AG09319 (cell line): ENCODE measurements at places on chromosomes 3 and 15.

DNA sequence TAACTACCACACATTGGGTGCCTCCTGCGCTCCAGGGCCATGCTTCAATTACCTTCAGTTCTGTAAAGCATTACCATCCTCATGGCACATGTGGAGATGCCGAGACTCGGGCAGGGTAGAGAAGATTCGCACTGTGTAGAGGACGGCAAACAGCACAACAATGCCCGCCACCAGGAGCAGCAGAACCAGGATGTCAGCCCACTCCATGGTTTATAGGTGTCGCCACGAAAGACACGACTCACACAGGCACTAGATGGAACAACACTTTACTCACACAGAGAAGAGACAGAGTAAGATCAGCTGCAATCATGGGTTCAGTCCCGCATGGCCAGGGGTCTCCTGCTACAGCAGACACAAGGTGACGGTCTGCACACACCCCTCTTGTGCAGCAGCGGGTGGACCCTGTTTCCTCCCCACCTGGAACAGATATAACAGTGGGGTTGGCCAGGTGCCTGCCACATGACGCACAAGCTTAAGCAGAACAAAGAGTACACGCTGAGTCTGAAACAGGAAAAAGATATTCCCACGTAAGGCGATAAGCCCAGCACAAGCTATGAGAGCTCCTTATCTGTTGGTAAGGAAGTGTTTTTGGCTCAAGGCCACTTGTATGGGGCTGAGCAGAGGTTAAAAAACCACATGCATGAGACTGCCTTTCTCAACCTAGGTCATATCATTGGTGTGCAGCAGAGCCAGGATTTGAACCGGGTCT is 2.5 kb upstream of the TBC1D21 start:
- no peak for DNase-seq

DNA sequence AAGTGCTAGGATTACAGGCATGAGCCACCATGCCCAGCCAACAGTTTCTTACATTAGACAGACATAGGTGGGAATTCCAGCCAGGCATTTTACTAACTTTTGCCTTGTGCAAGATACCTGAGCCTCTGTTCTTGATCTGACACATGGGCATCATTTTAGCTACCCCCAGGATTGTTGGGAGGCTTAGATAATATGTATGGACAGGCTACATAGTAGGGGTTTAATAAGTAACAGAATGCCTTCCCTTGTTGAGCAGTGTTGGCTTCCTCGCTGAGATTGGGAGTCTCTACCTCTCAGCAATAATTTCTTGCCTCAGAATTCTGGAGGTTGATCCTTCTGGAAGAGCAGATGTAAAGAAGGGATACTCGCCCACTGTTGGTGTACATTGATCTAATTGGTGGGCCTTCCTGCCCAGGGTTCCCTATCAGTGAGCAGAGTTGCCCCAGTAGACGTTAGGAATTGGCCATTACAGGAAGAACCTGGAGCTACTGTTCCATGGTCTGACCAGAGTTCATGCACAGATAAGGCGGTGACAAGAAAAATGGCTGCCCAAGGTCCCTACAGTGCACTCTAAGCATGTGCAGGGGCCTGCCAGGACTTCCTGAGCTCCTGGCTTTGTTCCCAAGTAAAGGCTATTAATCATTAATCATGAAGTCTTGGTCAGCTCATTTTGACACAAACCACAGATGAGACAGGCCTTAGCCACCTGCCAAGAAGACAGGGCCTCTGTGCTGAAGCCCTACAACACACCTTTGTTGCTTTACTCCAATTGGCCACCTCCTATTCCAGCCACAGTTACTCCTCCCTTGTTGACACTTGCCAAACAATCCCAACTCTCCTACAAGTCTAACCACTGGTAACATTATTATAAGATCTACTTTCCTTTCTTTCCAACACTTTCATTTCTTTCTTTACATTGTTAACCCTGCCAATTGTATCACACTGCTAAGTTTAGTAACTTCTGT is 5.0 kb upstream of the IL17RE start:
- DNase-seq, result no peak

- no peak for DNase-seq
Measured at GRCh38 chr15:76368122-76368621, 31.6 kb downstream of the ISL2 start.

- DNase-seq, result no peak
Measured at GRCh38 chr3:5205165-5205941, 17.8 kb downstream of the EDEM1 start.

GRCh38 chr15:68302729-68303128 is 25.2 kb downstream of the FEM1B start:
- no peak for DNase-seq

GRCh38 chr3:11764931-11765363 is 81.7 kb downstream of the TAMM41 start:
- DNase-seq, result no peak

DNA sequence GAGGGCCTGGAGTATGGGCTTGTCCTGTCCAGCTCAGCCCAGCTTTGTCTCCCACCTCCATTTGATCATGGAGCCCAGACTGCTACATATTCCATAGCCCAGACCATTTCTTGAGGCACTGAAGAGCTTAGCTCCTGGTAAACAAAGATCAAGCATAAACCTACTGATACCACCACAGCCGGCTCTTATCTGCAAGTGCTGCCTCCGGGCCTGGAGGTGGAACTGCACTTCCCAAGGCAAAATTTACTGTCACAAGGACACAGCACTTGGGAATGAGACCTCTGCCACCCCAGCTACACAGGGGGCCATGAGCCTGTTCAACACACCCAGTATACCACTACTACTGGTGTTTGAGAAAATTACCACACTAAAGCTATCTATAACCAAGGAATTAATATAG is 53.7 kb upstream of the PLSCR5 start:
- no peak for DNase-seq

DNA sequence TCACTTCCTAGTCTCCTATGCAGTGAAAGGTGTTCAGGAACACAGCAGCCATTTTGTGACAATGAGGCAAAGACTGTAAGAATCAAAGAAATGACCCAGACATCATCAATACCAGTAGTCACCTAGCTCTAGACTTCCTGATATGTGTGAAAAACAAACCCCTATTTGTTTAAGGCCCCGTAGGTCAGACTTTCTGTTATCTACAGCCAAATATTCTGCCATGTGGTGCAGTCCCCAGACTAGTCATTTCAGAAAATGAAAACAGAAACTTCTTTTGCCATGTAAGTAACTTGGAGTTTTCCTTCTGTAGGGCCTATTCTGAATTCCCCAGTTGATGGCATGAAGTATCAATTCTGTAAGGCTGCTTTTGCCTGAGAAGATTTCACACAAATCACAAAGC is 181.7 kb upstream of the SNTN start:
- no peak for DNase-seq

DNA sequence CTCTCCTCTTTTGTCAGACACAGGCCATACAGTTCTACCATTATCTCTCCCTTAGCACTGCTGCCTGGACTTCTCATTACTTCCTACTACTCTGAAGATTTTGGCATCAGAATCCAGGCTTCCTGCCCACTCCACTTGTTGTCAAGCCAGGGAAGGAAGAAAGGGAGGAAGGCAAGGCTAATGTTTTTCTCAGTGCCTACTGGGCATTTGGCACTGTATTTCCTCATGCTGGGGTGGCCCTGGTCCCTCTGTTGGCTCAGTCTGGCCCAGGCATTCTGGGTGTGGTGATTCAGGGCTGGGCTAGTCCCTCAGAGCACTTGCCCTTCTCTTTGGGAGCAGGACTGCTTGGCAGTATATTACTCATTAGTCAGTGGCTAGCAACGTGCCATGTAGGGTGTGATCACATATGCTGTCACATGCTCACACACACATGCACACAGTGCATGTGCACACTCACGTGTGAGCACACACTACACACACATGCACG is 52.9 kb downstream of the BSN start:
- DNase-seq, result no peak

- no peak for DNase-seq
Measured at GRCh38 chr3:11539218-11539617, 104.5 kb downstream of the VGLL4 start.

- DNase-seq, result no peak
Measured at GRCh38 chr15:82918162-82918561, 34.4 kb downstream of the HOMER2 start.

GRCh38 chr3:86634361-86634760 is 356.6 kb downstream of the VGLL3 start:
- no peak for DNase-seq

GRCh38 chr15:49530092-49530491 is 90.5 kb downstream of the FAM227B start:
- DNase-seq, result no peak

DNA sequence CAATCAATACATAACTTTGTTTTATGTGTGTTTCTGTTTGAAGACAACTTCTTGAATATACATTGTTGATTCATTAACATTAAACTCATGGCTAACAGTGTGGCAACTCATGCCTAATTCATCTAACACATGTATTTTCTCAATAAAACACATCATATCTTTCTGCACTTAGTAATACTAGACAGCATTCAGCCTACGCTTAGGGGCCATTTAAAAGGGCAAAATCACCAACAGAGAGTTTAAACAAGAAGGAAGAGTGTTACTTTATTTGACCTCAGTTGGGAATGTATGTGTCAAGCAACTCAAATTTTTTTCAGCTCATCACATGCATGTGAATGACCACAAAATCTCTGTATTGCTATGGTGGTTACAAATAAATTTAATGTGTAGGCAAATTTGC is 128.8 kb upstream of the AADACL2 start:
- no peak for DNase-seq

GRCh38 chr3:134406331-134407238 is 32.3 kb upstream of the AMOTL2 start:
- no peak for DNase-seq

- no peak for DNase-seq
Measured at GRCh38 chr3:40254491-40254890, 55.0 kb upstream of the EIF1B start.

DNA sequence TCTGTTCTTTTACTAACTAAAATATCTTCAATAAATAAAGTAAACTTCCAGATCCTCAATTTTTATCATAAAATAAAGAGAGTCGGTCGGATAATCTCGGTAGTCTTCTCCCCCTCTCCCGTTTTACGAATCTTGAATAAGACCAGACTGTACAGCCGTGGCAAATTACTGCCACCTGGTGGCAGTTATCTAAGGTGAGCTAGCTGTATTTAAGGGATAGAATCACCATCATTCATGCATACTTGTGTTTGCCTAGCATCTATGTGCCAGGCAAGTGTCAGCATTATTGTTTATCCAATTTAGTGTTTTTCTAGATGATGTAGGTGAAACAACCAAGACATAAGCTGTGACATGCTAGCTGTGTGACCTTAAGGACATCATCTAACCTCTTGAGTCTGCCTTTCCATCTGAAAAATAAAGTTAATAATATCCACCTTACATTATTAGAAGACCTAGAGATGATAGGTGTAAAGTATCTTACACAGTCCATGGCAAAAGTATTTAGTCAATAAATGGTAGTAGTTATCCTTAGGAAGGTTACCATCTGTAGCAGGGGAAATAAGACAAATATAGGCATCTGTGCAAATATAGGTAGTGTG is 21.3 kb downstream of the DUT start:
- DNase-seq, result no peak

DNA sequence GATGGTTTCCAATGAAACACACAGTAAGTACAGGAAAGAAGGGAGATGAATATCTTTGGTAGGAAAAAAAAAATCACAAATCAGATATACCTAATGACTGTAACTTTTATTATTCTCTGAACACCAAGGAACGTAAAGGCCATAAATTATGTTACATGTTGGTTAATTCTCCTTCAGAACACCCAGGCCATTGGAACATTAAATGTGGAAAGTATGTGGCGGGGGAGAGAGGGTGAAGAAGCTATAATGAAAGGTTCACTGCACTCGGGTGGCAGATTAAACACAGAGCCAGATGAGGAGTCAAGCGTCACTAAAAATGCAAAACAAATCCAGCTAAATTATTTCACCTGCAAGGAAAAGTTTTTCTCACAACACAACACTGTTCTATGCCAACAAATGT is 193.8 kb downstream of the FHIT start:
- no peak for DNase-seq
